Mesenteric fat pad (tissue), 1 donor: ENCODE measurements at places on chromosomes 16 and 17. TPM values are rescaled to one million over a fixed set of nuclear protein-coding genes. Genes with fewer than 3 reads are reported as not detected.
A peak's percentile ranks its signal among the peaks of the same experiment; 100 is the strongest.

DNA sequence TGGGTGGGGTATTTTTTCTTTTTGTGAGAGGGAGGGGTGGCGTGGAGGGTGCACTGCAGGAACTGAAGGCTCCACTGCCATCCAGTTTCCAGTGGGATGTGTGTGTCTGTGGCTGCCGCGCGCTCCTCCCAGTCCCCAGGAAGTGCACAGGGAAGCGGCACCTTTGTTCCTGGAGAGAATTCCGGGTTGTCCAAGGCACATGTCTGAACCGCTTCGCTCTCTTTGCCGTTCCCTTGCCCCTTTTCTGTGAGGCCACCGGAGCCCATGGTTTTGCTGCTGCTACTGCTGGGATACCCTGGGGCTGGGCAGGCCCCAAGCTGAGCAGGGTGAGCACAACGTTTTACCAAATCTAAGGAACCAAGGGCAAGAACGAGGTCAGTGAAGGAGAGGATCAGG, 19.5 kb downstream of the ACSF3 start:
- DNase-seq, result no peak

DNA sequence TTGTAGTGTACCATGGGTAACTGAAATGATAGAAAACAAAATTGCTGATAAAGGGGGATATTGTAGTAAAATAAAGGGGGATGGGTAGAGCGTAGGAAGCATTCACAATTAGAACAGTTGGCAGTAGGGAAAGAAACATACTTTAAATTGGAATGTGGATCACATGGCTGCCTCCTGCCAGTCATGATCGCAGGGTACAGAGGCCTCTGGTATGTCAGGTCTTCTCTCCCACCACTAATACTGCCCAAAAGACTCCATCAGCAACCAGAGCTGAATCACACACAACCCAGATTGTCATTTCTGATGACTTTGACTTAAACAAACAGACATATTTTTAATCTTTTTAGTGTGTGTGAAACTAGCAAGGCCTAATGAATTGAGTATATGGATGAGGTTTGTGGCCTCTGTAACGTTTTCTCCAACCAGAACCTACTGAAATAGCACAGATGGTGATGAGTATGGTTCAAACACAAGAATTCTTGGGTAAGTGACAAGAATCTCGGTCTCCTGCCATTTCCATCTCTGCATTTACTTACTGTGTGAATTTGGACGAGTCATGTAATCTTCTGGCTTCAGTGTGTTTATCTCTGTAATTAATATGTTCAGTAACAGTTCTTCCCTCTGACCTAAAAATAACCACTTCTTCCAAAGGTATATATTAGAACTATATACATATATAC, 112.6 kb downstream of the USP22 start:
- DNase-seq, result no peak

GRCh38 chr16:56604966-56605365, 3.4 kb upstream of the MT2A start:
- DNase-seq, result no peak

- DNase-seq, result no peak
These were observed 114.1 kb downstream of the NOG start for GRCh38 chr17:56707312-56708219.

DNA sequence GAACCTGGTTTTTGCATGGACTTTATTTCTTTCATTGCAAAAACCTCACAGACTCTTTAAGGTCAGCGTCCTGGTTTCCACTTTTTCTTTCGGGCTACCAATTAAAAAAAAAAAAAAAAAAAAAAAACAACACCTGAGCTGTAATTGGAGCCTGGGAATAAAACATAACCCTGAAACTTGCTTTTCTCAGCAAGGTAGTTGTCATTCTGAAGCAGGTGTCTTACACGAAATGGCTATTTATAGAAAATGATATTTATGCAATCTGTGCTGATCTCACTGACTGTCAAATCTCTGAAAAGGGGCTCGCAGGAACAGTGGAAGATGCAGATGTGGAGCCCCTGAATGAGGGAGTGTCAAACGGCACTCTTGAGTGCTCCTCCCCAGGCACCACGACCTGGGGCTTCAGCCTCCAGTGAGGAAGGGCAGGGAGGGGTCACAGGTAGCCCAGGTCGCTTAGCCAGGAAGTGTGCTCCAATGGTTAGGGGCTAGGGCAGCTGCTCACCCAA, 10.4 kb upstream of the COTL1 start:
- no peak for DNase-seq

GRCh38 chr17:55735731-55736405, 13.2 kb upstream of the TMEM100 start:
- no peak for DNase-seq

DNA sequence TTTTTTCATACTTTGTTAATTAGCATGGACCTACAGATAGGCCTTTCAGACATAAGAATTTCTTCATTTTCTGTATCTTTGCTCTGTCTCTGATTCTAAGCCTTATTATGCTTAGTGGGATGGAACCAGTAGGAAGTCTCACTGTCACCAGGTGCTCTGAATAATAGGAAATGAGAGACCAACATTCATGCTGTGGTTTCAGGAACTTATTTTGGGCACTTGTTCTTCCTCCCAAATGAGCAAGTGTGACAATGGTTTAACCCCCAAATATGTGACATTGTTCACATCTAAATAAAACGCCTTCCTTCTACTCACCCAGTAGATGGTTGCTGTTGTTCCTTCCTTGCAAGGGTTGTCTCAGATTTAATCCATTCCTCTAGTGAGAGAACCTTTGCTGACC, 100.2 kb downstream of the SYCE1L start:
- DNase-seq, result no peak

DNA sequence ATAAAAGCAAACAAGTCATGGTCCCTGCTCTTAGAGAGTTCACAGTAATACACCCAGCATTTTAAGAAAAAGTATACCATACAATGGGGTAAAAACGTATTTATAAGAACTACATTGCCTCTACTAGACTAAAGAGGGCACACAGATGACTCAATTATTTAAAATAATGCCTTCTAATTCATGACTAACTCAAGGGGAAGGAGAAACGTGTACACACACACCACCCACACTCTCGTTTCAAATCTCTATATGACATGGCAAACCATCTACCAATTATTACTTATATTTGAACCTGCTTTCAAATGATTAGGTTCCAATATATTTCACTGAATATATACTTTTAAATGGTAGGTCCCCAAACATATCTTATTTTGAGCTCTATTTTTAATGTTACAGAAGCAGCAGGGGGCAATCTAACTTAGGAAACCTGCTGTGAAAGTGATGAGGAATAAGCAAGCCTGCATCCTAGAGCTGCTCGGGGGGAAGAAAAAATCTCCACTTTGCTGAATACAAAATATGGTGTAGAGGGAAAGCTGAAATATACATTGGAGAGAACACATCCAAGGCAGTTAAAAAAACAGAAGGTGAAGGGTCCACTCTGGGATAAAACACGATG, 232.4 kb upstream of the PSMD7 start:
- no peak for DNase-seq

- peak; percentile 86 for DNase-seq
These were observed 70.4 kb downstream of the RPH3AL start for GRCh38 chr17:282000-282911.

DNA sequence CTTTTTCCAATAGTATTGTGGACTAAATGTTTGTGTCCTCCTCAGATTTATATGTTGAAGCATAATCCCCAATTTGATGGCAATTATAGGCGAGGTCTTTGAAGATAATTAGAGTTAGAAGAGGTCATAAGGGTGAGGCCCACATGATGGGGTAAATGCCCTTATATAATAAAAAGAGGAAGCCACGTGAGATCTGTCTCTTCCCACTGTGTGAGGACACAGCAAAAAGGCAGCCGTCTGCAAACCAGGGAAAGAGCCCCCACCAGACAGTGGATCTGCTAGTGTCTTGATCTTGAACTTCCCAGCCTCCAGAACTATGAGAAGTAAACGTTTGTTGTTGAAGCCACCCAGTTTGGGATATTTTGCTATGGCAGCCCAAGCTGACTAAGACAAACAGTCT, 76.0 kb downstream of the LYRM1 start:
- DNase-seq, result peak; percentile 22

DNA sequence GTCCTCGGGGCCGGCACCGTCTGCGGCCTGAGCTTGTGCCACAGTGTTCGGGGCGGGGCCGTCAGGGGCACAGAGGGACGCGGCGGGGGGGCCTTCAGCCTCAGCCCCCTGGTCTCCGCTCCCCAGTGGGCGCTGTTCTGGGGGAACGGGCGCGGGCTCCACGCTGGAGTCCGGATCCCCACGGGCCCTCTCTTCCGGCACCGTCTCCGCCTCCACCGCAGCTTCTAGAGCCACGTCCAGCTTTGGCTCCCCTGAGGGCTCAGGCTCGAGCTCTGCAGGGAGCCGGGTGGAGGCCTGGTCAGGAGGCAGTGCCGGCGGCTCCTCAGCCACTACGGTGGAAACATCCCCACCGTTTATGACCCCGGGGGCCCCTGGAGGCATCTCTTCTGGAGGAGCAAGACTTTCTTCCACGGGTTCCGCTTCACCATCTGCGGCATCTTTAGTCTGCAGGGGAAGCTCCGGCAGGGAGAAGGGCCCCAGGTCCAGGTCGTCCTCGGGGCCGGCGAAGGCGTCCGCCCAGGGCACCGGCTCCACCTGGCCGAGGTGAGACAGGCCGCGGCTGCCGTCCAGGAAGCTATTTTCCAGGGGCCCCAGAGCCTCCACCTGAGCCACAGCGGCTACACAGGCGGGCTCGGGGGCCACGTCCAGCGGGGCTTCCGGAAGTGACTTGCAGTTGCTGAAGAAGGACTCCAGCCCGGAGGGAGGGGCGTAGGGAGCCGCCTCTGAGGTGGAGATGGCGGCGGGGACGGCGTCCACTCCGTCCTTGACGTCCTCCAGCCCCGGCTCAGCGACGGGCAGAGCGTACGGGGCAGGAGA, 62.4 kb downstream of the ZNF778 start:
- no peak for DNase-seq

- no peak for DNase-seq
These were observed 32.9 kb downstream of the WDR45B start for GRCh38 chr17:82615084-82616020.

Gene SP6
- 1.9 TPM for total RNA-seq

Gene FBXW10
- 0.51 TPM for total RNA-seq

Gene SYNGR3
- not detected for total RNA-seq

Gene ANKRD40CL
- total RNA-seq, result not detected

Gene CDH8
- not detected for total RNA-seq

Gene MLKL
- 25.0 TPM for total RNA-seq
